NCI-H460 (cell line): ENCODE measurements at places on chromosomes 1 and 21.

DNA sequence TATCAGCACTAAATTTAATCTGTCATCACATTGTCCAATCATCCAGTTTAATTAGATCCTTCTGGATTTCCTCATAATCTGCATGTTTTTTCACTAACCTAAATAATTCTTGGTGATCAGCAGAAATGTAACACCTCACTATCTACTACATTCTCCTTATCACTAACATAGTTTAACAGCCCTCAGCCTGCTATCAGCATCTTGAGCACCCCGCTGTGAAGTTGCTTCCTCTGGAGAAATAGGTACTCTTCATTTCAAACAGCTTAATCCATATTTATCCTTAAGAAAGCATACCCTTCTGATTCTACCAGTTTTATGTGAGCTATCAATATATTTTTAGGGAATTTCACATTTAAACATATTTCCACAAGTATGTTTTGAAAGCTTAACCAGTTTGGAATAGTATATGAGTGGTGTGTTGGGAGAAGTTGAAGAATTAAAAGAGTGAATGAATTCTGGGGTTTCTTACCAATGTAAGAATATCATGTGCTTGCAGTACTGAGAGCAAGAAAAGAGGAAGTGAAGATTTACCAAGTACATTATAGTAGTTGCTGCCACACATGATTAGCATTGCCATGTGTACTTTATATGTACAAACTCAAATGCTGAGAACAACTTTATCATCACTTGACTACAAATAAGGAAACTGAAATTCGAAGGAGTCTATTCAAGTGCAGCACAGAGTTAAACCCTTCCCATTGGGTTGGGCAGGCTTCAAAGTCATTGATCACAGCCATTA, 771.1 kb upstream of the ADGRL4 start:
- no peak for DNase-seq

- no peak for DNase-seq
Measured at GRCh38 chr1:183952101-183952500, 85.4 kb downstream of the COLGALT2 start.

DNA sequence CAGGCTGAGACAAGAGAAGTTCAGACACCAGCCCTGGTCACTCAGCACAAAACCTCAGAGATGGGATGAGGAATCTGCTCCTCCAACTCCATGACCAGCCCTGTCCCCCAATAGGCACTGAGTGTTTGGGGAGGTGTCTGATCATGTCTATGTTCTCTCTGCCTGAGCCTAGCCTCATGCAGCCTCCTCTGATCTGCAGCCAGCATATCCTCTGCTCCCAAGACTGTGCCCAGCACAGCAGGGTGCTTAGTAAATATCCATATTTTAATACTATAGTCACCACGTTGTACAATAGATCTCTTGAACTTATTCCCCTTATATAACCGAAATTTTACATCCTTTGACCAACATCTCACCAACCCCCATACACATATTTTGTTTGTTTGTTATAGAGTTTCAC, 202.9 kb downstream of the MATN1 start:
- no peak for DNase-seq

DNA sequence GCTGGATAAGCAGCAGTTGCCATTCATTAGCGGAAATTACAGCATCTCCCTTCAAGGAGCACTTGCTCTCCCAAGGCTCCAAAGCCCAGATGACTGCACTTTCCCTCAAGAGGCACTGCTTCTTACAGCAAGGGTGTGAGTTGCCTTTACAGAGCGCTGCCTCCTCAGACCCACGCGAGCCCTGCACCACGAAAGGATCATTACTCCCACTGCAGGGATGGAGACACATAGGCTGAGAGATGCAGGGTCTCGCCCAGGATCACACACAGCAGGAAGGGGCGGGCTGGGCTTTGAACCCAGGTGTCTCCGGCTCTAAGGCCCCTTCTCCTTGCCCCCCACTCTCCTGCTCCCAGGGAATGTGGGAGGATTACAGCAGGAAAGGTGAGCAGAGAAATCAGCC, 405.5 kb downstream of the MATN1 start:
- no peak for DNase-seq

DNA sequence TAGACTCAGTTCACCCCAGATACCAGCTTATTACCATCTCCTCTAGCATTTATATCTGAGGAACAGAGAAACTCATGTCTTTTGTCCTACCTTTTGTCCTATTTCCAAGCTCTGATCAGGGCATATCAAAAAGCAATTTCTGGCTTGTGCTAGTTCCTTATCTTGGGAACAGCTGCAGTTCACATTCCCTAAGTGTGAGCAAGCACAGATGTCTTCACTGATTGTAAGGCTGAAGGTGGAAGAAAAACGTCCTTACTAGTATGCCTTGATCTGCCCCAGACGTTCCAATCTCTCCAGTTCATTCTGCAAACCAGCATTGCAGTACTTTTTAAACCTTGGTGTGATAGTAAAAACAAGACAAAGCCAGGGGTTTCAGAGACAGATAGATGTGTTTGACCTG, 139.8 kb downstream of the NCAM2 start:
- DNase-seq = no peak

DNA sequence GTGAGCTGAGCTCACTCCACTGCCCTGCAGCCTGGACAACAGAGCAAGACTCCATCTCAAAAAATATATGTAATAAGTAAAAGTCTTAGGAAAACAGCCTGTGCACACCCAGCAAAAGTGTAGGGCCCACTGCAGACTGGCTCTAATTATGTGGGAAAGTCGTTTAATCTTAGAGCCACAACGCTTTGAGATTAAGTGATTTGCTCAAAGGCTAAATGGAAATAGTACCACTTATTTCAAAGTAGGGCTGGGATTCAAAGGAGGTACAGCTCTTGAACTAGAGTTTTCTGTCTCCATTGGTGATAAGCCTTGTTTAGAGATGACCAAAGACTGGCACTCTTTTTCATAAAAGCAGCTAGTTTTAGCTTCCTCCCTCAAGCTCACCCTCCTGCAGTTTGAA, 2.2 kb downstream of the TACSTD2 start:
- DNase-seq = no peak

DNA sequence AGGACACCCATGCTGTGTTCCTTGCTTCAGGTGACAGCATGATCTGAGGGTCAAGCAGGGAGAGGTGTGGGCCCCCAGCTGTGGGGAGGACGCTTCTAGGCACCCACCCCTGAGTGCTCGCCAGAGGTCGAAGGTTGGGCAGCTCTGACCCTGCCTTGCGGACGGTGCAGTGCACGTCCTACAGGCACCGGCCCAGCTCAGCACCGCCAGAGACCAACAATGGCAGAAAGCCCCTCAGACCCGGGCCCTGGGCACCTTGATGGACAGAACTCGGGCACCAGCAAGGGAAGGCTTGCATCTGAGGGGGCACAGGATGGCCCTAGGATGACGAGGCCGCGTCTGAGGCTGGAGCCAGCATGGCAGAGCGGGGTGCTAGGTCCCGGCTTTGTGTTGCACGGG, 24.7 kb downstream of the NADK start:
- DNase-seq = no peak

- no peak for DNase-seq
Measured at GRCh38 chr1:226799634-226800281, 60.7 kb upstream of the ITPKB start.

DNA sequence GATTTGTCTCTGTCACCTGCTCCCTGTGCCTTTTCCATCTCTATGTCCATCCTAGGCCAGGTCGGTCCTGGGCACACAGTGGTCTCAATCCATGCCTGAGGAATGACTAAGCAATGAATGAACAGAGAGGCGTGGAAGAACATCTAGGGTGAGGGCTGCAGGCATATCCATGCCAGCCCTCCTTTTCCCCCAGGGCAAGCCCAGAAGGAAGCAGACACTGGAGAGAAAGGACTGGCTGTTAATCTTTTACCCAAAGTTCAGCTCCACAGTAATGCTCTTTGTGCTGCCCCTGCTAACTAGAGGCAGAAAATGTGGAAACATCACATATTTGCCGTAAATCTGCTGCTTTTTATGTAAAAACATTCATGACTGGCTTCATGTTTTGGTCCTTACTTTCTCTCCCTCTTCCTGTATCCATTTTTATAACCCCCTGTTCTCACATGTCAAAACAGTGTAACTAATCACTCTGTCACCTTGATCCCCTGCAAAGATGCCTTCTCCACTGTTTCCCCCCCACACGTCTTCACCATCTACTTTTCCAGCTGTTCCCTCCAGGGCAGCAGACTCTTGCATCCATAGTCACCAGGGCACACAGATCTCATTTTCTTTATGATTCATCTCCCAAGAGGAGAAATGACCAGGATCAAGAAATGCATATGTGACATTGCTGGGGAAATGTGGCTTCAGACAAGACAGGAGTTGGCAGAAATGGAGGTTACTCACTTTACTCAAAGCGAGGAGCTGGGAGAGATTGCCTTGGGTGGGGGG, 166.4 kb upstream of the PROX1 start:
- no peak for DNase-seq

- no peak for DNase-seq
Measured at GRCh38 chr1:222893255-222893654, 78.4 kb downstream of the DISP1 start.

DNA sequence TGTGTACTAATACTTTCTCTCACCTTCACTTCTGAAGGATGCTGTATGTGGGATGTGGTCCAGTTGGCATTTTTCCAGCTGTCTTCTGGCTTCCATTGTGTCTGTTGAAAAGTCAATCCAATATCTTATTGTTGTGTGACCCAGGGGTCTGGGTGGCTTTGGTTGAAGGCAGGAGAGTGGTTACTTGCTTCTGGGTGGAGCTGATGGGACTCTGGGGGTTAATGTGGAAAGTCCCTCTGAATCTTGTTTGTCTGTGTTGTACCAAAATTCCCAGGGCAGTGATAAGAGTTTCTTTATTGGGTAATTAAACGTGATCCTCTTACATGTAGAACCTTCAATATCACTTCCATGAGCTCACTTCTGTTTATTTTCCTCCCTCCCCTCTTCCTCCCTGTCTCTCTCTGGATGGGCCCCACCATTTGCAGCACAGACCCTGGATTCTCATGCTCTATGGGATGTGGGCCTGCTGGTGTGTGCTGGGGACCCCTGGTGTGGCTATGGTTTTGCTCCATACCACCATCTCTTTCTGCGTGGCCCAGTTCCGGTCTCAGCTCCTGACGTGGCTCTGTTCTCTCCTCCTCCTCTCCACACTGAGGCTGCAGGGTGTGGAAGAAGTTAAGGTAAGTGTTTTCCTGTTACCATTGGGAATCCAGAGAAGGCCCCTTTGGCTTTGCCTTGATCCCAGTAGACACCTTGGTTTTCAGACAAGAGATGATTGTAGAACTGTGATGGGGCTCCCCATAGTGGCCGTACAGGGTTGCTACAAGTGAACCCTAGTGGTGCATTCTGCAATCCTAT, 71.5 kb downstream of the HHAT start:
- peak; percentile 75 for DNase-seq

GRCh38 chr21:43858806-43859648, 6.0 kb upstream of the AGPAT3 start:
- DNase-seq = no peak

DNA sequence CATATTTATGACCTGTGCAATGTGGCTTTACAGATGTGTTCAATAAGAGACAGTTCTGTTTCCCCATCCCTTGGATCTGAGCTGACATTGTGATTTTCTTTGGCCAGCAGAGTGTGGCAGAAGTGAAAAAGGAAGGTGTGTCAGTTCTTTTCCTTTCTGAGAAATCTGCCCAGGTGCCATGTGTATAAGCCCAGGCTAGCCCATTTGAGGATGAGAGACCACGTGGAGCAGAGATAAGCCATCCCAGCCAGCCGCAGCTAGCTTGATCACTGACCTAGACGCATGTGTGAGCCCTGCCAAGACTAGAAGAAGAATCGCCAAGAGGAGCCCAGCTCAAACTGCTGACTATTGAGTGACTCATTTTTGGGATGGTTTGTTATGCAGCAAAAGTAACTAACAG, 127.8 kb downstream of the KCNJ6 start:
- DNase-seq = no peak

DNA sequence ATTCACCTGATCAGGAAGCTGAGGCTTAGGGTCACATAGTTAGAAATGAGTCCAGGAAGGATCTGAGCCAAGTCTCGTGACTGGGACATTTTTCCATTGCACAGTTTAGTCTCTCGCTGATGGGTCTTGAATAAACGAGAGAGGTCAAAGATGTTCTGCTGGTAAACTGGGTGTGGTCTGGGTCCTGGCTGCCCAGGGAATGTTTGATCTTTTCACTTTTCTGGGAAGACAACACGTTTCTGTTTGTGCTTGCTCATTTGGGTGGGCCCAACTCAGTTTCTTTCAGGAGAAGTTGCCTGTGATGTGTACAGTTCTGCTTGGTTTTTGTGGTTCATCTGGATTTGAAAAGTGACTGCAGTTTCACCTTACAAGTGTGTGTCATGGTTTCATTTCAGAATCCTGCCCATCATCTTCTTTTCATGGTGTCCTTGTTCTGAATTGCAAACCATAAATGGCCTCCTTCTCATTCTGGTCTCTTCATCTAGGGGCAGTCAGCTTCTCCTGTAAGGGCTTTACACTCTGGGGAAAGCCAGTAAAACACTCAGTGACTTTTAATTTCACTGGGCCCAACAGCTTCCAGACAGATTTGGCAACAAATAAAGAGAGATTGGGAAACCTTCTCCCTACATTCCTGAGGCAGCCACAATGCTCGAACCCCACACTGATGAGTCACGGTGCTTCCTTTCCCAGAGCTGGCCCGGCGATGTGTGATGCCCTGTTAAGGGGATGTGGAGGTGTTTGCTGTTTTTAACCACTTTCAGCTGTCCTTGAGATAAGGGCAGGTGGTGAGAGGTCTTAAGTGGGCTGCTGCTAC, 7.2 kb upstream of the TACSTD2 start:
- peak; percentile 45 for DNase-seq

- DNase-seq = no peak
Measured at GRCh38 chr1:39620659-39621165, 18.7 kb downstream of the HEYL start.

- peak; percentile 34 for DNase-seq
Measured at GRCh38 chr1:228515200-228515834, 28.1 kb downstream of the RNF187 start.

DNA sequence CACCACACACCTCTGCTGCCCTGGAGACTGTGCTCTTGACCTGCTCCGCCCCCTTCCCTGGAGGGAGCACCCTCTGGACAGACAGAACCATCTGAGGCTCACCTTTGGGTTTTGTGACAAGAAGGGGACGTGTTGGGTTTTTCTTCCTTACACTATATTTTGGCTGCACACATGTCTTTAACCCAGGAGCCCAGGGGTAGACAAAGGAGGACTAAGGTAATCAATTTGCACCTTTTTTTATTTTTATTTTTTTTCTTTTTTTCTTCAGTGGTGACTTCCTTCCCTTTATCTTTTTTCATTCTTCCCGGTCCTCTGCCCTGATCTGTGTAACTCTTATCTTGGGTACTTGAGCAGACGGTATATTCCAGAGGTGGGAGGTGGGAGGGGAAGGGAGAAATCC, 8.5 kb upstream of the TXLNA start:
- no peak for DNase-seq

DNA sequence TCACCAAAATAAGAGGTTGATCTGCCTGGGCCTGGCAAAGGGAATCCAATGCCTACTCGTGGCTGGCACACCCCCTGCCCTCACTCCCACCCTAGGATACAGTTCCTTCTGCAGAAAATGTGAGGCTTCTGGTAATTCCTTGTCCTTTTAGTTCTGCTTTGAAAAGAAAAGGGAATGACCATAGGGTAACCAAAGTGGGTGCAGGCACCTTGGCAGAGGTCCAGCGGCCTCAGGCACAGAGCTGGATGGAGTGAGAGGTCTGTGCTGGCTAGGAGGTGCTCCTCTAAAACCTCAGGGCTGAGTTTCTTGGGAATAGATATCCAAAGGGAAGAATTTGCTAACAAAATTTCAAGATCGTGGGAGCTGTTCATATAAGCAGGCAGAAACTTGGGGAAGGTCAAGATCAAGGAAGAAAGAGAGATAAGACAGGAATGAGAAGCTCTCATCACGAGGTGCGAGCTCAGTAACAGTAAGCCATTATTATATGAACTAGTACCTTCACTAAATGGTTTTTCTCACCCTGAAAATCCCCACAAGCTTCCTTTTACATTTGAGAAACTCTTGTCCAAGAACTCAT, 293.1 kb upstream of the LYPLAL1 start:
- no peak for DNase-seq
